ENCODE measurements at places on chromosomes 3 and 15. TPM values are rescaled to one million over a fixed set of nuclear protein-coding genes. Genes with fewer than 3 reads are reported as not detected.

DNA sequence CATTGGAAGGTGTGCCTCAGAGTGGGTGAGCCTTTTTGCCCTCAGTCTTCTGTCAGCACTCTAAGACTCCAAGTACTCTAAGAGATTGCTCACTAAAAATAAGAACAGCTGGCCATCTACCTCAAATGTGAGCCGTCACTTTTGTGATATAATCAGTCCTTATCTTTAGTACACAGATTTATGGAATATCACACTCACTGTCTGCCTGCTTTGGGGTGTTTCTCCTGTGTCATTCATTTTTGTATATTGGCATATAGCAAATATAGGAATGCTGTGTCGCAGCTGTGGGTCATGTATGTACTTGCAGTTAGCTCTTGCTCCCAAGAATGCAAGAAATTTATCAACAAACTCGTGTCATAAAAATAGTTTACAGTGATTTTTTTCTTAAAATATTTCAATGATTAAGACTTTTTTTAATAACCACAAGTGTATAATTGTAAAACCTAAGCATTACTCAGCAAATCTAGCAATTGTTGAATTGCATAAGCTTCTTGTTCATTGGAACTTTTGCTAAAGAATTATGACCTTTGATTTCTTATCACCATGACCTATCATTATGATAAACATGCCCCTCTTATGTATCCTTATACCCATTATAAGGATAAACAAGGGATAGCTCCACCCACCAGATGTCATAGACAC lies 18.8 kb downstream of the SETD5 start:
- no peak overlapping the region for H3K4me3 ChIP-seq
- peaks cover 69% of the 10 kb centered on the region for H3K4me1 ChIP-seq
- H3K36me3 ChIP-seq: peaks cover 9% of the 10 kb centered on the region
- no peak overlapping the region for H3K27ac ChIP-seq
- DNase-seq: no peak
- H3K27me3 ChIP-seq: no peaks in the 10 kb centered on the region

DNA sequence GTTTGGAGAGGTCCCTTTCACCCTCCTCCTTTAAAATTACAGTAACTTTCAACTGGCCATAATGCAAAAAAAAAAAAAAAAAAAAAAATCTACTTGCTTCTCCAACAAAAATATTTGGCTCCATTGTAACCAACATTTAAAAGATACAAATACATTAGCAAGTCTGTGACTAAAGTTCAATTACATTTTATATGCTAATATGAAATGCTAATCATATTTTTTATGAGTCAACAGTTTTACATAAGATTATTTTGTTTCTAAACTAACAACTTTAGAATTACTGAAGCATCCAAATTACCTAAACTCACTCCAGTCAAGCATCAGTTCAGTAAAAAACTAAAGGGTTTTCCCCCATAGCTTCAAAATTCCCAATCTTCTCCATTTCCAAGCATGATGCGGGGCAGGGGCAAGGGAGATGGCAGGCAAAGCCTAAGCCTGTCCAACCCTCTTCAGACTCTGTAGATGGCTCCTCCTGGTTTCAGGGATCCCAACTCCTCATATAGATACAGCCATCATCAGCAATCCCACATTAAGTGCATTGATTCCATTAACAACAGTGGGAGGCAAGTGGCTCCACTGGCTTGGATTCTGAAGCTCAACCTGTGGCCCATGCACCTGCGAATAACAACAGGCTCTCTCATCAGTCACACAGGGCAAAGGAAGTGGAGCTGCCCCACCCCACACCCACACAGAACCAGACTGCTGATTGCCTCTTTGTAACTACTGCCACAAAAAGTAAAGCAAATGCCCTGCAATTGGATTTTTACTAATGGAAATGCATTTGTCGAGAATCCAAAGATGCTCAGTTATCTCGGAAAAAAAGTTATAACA lies 15.0 kb downstream of the SFMBT1 start:
- no peak overlapping the region for H3K27ac ChIP-seq
- no peaks in the 10 kb centered on the region for H3K36me3 ChIP-seq
- H3K27me3 ChIP-seq: no peaks in the 10 kb centered on the region

DNA sequence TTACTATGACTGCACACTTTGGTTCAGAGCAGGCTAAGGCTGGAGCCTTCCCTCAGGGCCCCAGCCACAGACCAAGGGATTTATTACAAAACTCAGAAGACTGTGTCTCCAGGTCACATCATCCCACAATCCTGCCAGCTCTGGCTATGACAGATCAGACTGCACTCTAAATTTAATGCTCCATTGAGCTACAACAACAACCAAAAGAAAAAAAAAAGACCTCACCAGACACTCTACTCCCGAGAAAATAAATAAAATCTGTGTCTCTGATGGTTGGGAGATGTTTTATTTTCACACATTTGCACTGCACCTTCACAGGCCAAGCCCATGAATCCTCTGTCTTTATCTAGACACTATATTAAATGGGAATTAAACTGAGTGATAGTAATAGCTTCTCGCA lies 50.8 kb upstream of the CTNNB1 start:
- H3K4me1 ChIP-seq: no peaks in the 10 kb centered on the region
- H3K36me3 ChIP-seq: no peaks in the 10 kb centered on the region
- no peak for DNase-seq
- no peaks in the 10 kb centered on the region for H3K27me3 ChIP-seq

GRCh38 chr3:30555968-30556367 lies 50.4 kb upstream of the TGFBR2 start:
- no peaks in the 10 kb centered on the region for H3K27me3 ChIP-seq
- H3K4me1 ChIP-seq: peaks cover 4% of the 10 kb centered on the region
- DNase-seq: no peak
- no peak overlapping the region for H3K27ac ChIP-seq
- no peak overlapping the region for H3K4me3 ChIP-seq

GRCh38 chr3:66394019-66394752 lies 106.6 kb downstream of the LRIG1 start:
- DNase-seq: peak; percentile 89
- H3K27me3 ChIP-seq: no peaks in the 10 kb centered on the region
- H3K36me3 ChIP-seq: peaks cover 13% of the 10 kb centered on the region
- peak overlapping the region; percentile 15 for H3K4me3 ChIP-seq

GRCh38 chr3:101303089-101303731 lies 17.2 kb downstream of the IMPG2 start:
- H3K4me1 ChIP-seq: no peaks in the 10 kb centered on the region
- no peak overlapping the region for H3K27ac ChIP-seq
- H3K27me3 ChIP-seq: no peaks in the 10 kb centered on the region
- no peak overlapping the region for H3K4me3 ChIP-seq

- no peaks in the 10 kb centered on the region for H3K36me3 ChIP-seq
- H3K27me3 ChIP-seq: peaks cover 10% of the 10 kb centered on the region
- no peaks in the 10 kb centered on the region for H3K4me1 ChIP-seq
- no peak overlapping the region for H3K27ac ChIP-seq
- no peak overlapping the region for H3K4me3 ChIP-seq
- no peak for DNase-seq
Observed at GRCh38 chr3:187167777-187168176, 28.5 kb upstream of the RPL39L start.

GRCh38 chr3:71659864-71660591 lies 65.2 kb downstream of the EIF4E3 start:
- no peaks in the 10 kb centered on the region for H3K4me1 ChIP-seq
- no peak overlapping the region for H3K27ac ChIP-seq
- no peaks in the 10 kb centered on the region for H3K36me3 ChIP-seq
- DNase-seq: no peak

DNA sequence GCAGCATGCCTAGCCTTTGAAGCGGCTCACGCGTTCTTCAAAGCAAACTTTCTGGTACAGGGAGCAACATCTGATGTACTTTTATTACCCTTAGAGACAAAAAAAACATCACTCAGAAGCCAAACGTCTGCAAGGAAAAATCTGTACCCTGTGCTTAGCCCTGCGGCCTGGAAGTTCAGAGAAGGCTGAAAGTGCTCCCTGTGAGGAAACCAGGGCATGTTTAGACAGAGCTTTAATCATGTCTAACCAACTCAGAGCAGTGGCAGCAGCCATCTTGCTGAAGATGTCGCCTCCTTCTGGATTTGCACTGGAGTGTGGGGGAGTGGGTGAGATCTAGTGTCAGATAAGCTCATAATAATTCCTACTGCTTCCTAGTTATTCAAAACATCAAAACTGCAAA lies 170.4 kb downstream of the P3H2 start:
- H3K4me3 ChIP-seq: no peak overlapping the region
- no peaks in the 10 kb centered on the region for H3K27me3 ChIP-seq
- H3K27ac ChIP-seq: no peak overlapping the region
- H3K36me3 ChIP-seq: no peaks in the 10 kb centered on the region

GRCh38 chr3:185717627-185718402 lies 107.0 kb downstream of the IGF2BP2 start:
- no peak overlapping the region for H3K27ac ChIP-seq
- DNase-seq: no peak
- no peaks in the 10 kb centered on the region for H3K4me1 ChIP-seq
- H3K36me3 ChIP-seq: no peaks in the 10 kb centered on the region
- no peaks in the 10 kb centered on the region for H3K27me3 ChIP-seq

Gene ATXN7
- 76.1 TPM for total RNA-seq

Gene LRRC31
- not detected for total RNA-seq

- H3K4me3 ChIP-seq: no peak overlapping the region
- no peaks in the 10 kb centered on the region for H3K36me3 ChIP-seq
- H3K27ac ChIP-seq: no peak overlapping the region
- no peaks in the 10 kb centered on the region for H3K4me1 ChIP-seq
Observed at GRCh38 chr3:152620395-152620794, 214.5 kb upstream of the P2RY1 start.

- H3K27me3 ChIP-seq: no peaks in the 10 kb centered on the region
- H3K36me3 ChIP-seq: no peaks in the 10 kb centered on the region
- peak overlapping the region; percentile 60 for H3K27ac ChIP-seq
- H3K4me1 ChIP-seq: peaks cover 100% of the 10 kb centered on the region
- H3K4me3 ChIP-seq: no peak overlapping the region
Observed at GRCh38 chr3:50167069-50167840, 12.1 kb downstream of the SEMA3F start.

GRCh38 chr3:120200493-120201235 lies 84.4 kb downstream of the GPR156 start:
- H3K36me3 ChIP-seq: no peaks in the 10 kb centered on the region
- H3K4me1 ChIP-seq: no peaks in the 10 kb centered on the region
- no peak overlapping the region for H3K4me3 ChIP-seq
- H3K27me3 ChIP-seq: no peaks in the 10 kb centered on the region
- DNase-seq: no peak

DNA sequence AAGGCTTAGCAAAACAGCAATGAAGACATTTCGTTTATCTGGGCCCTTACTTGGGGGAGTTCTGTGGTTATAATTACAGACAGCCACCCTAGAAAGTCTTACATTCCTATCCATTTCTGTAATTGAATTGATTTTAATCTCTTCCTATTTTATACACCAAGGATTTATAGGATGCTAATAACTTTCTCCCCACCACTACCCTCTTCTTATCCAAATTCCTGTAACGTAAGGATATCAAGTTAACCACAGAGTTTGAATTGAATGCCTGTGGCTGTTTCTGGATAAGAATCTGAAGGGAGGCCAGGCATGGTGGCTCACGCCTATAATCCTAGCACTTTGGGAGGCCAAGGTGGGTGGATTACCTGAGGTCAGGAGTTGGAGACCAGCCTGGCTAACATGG lies 78.6 kb downstream of the MLH1 start:
- no peaks in the 10 kb centered on the region for H3K4me1 ChIP-seq
- H3K4me3 ChIP-seq: no peak overlapping the region
- H3K36me3 ChIP-seq: peaks cover 3% of the 10 kb centered on the region
- H3K27me3 ChIP-seq: no peaks in the 10 kb centered on the region

- H3K4me3 ChIP-seq: no peak overlapping the region
- peak; percentile 70 for DNase-seq
- H3K4me1 ChIP-seq: peaks cover 33% of the 10 kb centered on the region
Observed at GRCh38 chr15:68211656-68212320, 6.7 kb upstream of the CALML4 start.

- DNase-seq: no peak
- no peak overlapping the region for H3K27ac ChIP-seq
- no peak overlapping the region for H3K4me3 ChIP-seq
- H3K4me1 ChIP-seq: peaks cover 99% of the 10 kb centered on the region
Observed at GRCh38 chr15:70090436-70091296, 7.1 kb downstream of the TLE3 start.

- no peaks in the 10 kb centered on the region for H3K4me1 ChIP-seq
- H3K27ac ChIP-seq: no peak overlapping the region
- H3K27me3 ChIP-seq: no peaks in the 10 kb centered on the region
Observed at GRCh38 chr15:23606226-23606625, 40.8 kb downstream of the MKRN3 start.

Gene CERS3
- total RNA-seq: not detected

DNA sequence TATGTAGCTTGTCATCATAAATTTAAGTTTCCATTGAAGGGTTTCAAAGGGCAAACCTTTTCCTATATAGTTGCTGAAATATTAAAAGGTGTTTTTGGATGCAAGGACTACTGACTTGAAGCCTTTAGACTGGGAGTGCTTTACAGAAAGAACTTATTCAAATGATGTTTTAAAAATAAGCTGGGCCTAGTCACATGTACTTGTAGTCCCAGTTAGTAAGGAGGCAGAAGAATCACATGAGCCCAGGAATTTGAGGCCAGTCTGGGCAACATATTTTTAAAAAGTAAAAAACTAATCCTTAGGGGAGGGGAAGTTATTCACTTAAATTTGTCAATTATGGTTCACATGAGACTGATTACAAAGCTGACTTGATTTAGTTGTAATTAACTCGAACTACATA lies 65.0 kb downstream of the SMARCC1 start:
- no peak overlapping the region for H3K4me3 ChIP-seq
- no peaks in the 10 kb centered on the region for H3K27me3 ChIP-seq
- peak overlapping the region; percentile 68 for H3K27ac ChIP-seq
- H3K4me1 ChIP-seq: peaks cover 15% of the 10 kb centered on the region
- H3K36me3 ChIP-seq: peaks cover 56% of the 10 kb centered on the region

All from spleen (tissue), 13 donors.